Activated CD4-positive, alpha-beta T cell treated with anti-CD3 and anti-CD28 coated beads, Interleukin-2, Interleukin-6, amounts not matched to agents 100 ng/mL and 50 ng/mL, durations not matched to agents 16 hours and 8 hours (primary cell): ENCODE measurements at places on chromosomes 2 and 18.
A peak's percentile ranks its signal among the peaks of the same experiment; 100 is the strongest.

DNA sequence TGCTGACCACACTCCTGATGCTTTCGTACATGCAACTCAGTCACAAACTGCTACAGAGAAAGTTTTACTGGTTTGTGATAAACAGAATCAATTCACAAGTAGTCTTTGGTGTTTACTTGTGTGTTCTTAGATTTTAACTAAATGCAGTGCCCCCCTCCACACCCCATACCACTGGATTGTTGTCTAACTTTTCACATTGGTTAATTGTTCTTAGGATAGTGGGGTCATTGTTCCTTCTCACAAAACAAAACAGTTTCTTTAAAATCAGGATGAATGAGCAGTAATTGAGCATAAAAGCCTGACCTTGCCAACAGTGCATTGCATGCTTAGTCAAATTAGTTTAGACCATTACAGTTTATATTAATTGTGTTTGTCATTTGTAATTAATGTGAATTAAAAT, 14.1 kb upstream of the PNPT1 start:
- DNase-seq: no peak

- no peak for DNase-seq
Measured at GRCh38 chr2:41691561-41691960, 356.3 kb upstream of the PKDCC start.

GRCh38 chr18:12657684-12658425, at the start of gene SPIRE1:
Gene SPIRE1 (minus strand): TSS chr18:12658107. CDS start chr18:12657866, 241 bp downstream.
- peak; percentile 44 for DNase-seq

DNA sequence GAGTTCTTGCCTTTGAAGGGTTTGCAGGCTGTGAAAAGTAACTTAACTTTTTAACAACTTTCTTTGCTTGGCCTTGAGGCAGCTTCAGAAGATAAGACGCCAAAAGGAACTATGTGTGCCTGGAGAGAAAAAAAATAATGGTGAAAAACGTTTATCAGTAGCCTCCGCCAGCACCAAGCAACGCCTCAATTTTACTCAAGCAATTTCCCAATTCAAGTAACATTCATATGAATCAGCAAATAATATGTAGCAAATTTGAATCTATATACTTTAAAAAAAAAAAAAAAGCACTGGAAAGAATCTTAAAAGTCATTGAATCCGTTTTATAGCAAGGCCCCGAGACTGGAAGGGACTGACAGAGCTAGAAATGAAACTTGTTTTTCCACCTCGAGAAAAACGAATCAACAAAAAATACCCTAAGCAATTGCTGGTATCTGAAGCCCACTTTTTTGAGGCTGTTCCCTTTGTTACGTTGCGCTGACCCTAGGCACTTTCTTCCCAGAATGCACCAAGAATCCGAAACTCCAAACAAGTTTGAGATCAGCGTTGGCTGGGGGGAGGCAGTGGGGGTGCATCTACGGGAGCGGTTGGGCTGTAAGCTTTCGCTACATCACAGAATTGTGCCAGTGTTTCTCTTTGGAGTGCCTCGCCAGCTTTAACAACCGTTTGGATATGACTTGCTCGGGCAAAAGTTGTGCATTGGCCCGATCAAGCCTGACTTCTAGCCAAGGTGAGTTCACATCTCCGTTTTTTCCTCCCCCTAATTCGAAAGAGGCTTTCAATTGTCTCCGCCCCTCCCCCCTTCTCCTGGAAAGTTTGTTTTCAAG, 2.7 kb upstream of the TGIF1 start:
- peak; percentile 51 for DNase-seq

DNA sequence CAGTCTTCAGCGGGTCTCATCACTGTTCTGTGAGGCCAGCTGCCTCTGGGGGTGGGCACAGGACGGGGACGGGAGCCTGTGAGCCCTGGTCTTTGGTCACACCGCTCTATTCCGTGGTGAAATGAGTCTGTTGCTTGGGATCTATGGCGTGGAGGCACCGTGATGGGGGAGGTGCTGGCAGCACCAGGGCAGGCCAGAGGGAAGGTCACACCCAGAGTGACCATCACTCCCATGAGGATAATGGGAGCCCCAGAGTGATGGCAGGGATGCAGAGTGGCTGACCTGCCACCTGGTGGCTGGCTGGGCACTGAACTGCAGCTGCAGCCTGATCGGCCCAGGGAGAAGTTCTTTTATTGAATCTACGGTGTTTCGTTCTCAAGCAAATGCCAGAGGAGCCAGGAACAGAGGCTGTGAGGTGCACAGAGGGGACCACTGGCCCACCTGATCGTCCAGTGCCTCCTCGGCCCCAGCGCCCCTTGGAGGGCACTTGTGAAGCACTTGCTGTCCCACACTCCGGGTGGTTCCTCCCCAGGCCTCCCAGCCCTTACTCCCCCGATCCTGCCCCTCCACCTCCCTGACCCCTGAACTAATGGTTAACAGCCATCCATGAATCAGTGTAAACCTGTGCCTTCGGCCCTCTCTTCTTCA, 17.9 kb downstream of the KCNIP3 start:
- DNase-seq: no peak

DNA sequence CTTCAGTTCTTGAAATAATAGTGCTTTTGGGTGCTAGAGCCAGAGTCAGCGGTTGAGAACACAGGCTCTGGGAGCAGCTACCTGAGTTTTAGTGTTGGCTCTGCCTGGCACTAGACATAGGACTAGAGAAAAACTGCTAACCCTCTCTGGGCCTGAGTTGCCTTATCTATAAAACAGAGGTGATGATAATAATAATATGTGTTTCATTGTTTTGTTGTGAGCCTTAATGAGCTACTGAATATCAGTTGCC, 391.7 kb downstream of the PTPRM start:
- DNase-seq: no peak

- no peak for DNase-seq
Measured at GRCh38 chr2:105397025-105397722, 1.7 kb downstream of the FHL2 start.

- no peak for DNase-seq
Measured at GRCh38 chr2:151056870-151057269, 204.8 kb downstream of the RBM43 start.

DNA sequence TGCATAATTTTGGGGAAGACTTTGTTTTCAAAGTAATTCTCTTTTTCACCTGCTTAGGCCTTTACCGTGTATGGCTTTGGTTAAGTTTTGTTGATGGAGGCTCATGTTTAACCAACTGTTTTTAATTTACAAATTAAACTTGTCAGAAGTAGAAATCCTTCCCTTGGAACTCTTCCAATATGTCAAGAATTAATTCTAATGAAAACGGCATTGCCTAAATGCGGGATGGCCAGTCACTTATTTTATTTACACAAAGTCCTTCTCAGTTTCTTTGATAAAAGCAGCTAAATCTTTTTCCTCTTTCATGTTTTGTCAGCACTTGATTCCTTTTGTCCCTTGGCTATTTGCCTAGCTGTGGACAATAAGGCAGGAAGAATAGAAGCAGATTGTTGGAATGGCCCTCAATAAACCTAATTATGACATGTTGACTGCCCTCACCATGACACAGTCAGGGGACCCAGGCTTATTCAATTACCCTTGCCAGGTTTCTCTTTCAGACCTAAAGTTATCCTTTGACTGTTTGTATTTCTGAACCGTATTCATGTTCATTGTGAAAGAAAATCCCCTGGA, 26.3 kb downstream of the PAX3 start:
- DNase-seq: no peak
